Stimulated activated CD4-positive, alpha-beta T cell treated with anti-CD3 and anti-CD28 coated beads, Interleukin-1b, Interleukin-23, amount 100 ng/mL, for 1 hour (primary cell): ENCODE measurements at places on chromosomes 3 and 15.

DNA sequence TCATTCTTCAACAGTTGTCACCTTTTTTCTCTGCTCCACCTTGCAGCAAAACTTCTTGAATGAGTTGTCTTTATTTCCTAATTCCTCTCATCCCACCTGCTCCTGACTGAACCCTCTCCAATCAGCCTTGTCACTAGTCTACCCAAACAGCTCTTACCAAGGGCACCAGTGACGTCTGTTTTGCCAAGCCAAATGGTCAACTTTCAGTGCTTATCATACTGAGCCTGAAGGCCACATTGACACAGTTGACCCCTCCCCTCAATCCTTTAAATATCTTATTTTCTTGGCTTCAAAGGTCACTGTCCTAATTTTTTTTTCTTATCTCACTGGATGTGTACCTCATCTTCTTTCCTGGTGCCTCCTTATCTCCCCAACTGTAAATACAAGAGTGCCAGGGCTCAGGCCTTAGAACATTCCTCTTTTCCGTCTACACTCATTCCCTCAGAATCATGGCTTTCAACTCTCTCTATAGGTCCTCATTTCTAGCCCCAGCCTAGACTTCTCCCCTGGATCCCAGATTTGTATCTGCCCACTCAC, 43.2 kb downstream of the CMTM8 start:
- DNase-seq: no peak

GRCh38 chr3:194150252-194150934, 14.4 kb downstream of the HES1 start:
- DNase-seq: no peak

- no peak for DNase-seq
Measured at GRCh38 chr3:141057946-141058800, 7.0 kb downstream of the SPSB4 start.

DNA sequence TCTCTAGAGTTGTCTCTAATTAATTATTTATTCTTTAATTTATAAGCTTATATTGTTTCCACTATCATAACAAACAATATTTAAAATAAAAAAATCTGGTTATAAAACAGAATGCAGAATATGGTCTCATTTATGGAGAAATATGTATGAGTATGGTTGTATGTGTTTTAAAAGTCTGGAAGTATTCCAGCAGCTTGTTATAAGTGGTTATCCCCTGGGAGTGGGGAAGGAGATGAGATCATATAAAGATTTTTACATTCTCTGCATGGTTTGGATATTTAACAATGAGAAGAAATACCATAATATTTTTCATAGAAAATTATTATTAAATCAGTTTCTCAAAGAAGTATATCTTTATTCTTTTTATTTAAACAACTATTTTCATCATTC, 135.4 kb upstream of the MB21D2 start:
- DNase-seq: no peak

- no peak for DNase-seq
Measured at GRCh38 chr3:128166971-128167453, 13.7 kb downstream of the EEFSEC start.

- no peak for DNase-seq
Measured at GRCh38 chr3:126474498-126475412, 936 bp downstream of the ZXDC start.

DNA sequence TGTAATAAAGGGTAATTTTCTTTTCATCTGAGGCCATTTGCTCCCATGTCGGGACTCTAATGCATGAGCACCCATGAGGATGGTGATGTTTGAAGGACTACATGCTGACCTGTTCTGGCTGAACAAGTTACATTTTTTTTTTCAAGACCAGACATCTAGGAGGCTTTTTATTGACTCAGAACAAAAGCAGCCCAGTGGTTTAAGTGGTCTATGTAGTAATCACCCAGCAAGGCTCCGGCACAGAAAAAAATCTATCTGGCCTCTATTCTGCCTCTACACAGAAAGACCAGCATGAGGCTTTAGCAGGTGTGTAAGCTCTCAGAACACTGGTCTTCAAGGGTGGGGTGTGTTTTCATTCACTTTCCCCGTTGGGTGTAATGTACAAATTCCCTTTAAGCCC, 95.1 kb upstream of the ZBED2 start:
- DNase-seq: no peak

- DNase-seq: no peak
Measured at GRCh38 chr3:2589336-2589969, 490.8 kb downstream of the CNTN4 start.

DNA sequence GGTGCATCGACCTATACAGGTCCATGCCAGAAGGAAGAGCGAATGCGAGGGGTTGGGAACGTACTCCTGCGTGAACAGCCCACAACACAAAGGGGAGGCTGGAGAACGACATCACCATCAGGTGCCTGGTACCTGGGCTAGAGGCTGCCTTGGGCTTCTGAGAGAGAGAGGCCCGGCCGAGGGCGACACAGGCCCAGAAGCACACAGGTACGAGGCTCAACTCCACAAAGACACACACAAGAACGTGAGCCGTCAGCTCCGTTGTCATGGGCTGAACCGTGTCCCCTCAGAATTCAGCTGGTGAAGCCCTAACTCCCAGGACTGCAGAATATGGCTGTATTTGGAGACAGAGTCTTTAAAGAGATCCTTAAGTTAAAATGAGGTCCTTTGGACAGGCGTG, 134.3 kb downstream of the ATP10A start:
- no peak for DNase-seq

DNA sequence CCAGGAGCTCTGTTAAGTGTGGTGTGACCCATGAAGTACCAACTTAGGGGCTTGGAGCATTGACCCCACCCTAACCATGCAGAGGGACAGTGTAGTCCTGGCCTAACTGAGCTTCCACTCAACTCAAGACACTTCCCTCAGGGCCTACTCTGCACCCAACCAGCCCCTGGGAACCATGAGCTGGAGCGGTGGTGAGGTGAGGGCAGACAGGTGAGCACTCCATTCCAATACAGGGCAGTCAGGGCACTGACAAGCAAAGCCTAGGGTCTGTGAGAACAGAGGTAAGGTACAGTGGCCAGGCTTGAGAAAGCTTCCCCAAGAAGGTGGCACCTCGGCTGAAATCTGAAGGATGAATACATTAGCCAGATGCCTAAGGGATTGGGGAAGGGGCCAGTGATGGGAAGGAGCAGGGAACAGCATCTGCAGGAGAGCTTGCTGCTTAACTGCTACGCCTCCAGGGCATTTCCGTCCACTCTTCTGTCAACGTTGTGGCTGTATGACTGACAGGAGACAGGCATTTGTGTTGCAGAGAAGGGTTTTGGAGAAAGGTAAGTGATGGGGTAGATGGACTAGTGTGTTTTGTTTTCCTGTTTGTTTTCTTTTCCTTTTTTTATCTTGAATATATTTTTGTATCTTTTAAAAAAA, 243.5 kb upstream of the TRIM42 start:
- no peak for DNase-seq

DNA sequence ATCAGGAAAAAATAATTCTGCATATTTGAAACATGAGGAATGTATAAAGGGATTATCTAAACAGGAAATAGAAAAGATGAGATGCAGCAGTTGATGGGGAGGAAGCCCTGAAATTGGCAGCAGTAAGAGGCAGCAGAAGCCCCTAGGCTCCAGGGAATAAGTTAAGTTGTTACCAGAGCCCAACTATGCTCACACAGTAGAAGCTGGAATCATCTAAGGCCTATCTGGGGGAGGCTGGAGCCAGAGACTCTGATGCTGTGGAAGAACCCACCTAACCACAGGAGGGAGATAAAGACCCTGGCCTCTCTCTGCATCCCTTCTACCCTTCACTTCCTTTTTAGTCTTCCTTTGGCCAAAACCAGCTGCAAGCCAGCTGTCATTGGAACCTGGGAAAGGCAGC, 519.7 kb downstream of the DIPK2A start:
- no peak for DNase-seq

GRCh38 chr15:27764339-27764738, 334.8 kb downstream of the OCA2 start:
- no peak for DNase-seq

DNA sequence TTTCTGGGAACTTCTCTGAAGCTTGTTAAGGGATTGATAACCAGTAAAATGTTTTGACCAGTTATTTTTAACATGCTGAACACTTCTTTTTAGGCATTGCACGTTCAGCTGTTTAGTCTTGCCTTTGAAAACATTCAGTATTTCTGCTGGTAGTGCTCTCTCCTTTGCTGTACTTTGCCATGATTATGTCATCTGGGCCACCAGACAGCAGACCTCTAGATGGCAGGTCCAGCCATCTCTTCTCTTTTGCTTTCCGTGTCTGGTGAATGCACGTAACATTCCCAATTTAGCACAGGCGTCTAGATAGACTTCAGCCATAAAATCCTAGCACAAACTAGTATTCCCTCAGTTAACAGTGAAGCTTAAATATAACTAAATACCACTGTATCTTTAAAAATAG, 57.8 kb downstream of the RAB7A start:
- DNase-seq: no peak

GRCh38 chr15:47862402-47862801, 145.1 kb downstream of the SEMA6D start:
- no peak for DNase-seq

- DNase-seq: no peak
Measured at GRCh38 chr15:74337607-74338211, 29.7 kb downstream of the CYP11A1 start.

DNA sequence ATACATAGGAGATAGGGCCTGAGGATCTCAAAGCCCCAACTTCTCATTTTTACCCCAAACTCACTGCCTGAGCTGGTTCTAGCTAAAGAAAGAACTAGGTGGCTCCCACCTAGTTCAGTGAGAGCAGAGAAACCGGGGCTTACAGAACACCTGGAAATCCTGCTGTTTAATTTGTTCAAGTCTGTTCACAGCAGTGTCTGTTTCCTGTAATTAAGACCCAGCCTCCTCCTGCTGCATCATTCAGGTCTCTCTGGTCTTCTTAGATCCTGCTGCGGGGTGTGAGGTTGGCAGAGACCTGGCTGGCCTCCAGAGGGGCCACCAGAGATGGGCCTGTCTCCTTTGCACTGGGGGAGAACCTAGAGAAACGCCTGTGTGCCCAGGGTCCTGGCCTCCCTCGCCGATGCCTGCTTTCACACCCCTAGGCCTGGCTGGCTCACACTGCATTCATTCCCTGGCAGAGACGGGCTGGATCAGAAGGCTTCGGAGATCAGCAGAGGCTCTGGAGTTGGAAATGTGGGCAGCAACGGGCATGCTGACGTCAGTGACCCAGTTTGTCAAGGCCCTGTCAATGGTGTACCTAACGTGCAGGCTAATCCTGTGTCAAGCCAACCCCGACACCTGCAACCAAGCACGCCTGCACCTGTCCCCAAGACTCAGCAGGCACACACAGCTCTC, 4.9 kb upstream of the CHRNA3 start:
- no peak for DNase-seq

GRCh38 chr3:70565861-70566260, 253.4 kb upstream of the MDFIC2 start:
- no peak for DNase-seq

DNA sequence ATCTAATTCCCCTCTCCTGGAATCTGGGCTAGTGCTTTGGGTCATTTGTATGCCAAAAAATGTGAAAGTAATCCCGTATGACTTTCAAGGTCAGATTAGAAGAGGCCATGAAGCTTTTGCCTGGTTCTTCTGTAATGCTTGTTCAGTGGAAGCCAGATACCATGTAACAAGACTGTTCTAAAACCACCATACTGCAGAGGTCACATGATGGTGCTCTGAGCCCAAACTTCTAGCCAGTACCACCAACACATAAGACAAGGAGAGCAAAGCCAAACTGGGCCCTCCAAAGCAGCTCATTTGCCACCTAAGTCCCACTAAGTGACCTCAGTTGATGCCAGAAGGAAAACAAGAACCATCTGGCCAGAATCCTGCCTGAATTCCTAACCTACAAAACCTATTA, 64.3 kb upstream of the MELTF start:
- DNase-seq: no peak

GRCh38 chr3:160771811-160772459, 15.9 kb downstream of the PPM1L start:
- DNase-seq: no peak

DNA sequence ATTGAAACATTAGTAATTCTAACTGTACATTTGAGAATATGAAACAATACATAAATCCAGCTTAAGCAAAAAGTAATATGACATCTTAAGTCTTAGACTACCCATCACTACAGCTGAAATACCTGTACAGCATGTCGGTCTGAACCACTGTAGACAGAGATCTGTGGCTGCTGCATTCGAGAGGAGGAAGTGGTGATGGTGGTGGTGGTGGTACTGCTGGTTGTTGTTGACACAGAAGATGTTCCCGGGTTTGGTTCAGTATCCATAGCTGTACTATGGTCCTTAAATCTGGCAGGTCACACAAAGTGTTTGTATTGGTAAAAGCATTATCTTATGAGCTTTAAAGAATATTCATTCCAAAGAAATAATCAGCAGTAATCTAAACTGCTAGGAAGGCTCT, 2.9 kb downstream of the PHC3 start:
- no peak for DNase-seq

GRCh38 chr15:70783041-70783440, 19.7 kb upstream of the UACA start:
- DNase-seq: no peak

GRCh38 chr3:196008387-196008786, 73.5 kb downstream of the TFRC start:
- no peak for DNase-seq

GRCh38 chr3:185164428-185165217, 11.8 kb upstream of the C3orf70 start:
- no peak for DNase-seq

GRCh38 chr15:28128031-28128430, 28.9 kb upstream of the OCA2 start:
- no peak for DNase-seq

- no peak for DNase-seq
Measured at GRCh38 chr3:172339892-172340291, 108.4 kb downstream of the GHSR start.

DNA sequence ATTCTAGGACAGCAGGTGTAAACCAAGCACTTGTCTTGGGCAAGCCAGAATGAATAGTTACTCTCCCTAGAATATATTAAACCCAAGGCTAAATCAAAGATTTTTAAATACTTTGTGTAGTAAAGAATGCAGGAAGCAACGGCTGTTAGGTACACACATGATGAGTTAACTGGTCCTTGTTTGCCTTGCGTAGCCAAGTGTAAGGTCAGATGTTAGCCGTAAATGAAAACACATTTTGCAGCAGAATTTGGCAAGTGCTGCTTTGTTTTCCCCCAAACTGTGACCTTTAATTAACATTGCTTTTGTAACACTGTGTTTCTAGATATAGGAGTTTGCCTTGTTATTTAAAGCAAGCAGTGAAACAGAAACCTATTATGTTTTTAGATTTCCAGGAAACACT, 368.7 kb downstream of the IL5RA start:
- no peak for DNase-seq

GRCh38 chr15:70269311-70269911, 171.7 kb upstream of the TLE3 start:
- DNase-seq: no peak

- DNase-seq: no peak
Measured at GRCh38 chr3:67920311-67920710, 265.9 kb upstream of the SUCLG2 start.
